ENCODE measurements at places on chromosomes 4 and X.

GRCh38 chrX:32170481-32170880 is 1040.9 kb downstream of the DMD start:
- DNase-seq, result no peak

DNA sequence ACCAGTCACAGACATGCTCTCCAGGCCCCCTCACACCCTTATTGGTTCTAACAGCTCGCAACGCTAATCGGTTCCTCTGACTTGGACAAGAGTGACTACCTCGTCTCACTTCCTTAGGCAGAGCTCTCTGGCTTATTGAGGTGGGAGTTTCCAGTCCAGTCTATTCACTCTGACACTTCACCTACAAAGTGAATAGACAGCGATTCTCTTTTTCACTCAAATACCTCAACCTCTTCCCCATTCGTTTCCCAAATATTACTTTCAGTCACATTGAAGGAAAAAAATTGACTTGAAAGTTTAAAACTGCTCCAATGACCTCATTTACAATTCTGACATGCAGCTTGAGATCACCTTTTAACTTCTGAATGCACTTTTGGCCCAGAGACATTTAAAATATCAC is 17.7 kb downstream of the HELT start:
- no peak for DNase-seq

DNA sequence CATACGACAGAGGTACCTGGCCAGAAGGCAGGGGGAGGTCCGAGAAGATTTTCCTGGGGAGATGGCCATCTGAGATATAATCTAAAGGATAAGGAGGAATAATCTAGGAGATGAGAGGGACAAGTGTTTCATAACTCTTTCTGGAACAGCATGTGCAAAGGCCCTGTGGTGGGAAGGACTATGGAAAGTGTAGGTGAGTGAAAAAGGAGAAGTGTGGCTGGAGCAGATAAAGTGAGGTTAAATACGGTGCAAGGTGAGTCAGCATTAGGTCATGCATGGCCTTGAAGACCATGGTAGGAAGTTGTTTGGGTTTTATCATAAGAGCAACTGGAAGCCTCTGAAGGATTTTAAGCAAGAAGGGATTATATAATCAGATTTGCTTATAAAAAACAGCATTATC is 34.6 kb upstream of the MTM1 start:
- DNase-seq, result no peak

DNA sequence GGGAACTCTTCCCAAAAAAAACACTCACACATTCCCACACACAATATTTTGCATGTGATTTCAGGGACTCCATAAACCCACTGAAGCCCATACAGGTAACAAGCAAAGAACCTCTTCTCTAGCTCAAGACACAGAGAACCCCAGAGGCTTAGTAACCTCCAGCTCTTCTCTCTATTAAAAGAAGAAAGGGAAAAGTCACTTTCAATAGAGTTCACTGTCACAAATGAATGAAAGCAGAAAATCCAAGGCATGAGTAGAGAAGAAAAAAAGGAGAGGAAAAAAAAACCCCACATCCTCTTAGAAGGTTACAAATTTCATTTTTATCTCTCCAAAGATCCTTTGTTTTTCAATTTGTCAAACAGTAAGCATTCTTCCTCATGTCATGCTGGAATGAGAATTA is 30.7 kb upstream of the DCLK2 start:
- DNase-seq, result no peak

DNA sequence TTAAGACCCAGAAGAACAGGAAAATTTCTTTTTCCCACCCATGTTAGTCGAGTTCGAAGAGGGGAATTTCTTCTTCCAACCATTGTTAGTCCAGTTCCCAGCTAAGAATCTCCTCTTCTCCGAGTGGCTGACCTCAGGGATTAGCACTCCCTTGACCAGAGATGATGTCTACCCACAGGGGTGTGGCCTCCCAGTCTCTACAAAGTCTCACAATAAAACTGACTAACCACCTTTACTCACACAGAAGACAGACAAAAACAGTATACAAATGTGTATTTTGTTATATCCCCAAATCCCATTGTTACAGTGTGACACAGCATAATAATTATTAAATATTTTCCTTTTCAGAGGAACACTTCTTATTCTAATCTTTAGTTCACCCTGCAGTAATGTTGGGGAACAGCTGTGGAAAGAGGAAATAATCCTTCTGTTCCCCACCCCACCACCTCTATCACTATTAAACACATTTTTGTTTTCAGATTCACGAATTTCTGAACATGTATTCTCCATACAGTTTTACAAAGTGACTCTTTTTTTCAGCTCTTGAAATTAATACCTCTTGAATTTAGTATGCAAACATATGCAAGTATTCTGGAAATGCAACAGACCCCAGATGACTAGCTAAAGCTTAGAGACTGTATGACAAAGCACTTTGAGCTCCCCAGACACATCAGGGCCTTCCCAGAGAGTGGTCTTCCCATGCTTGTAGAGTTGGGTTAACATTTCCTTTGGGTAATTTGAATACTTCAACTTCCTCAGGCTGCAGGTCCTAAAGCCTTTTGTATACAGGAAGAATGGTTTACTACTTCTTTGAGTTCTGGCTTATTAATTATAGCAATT is 62.5 kb upstream of the NFKB1 start:
- DNase-seq, result no peak

DNA sequence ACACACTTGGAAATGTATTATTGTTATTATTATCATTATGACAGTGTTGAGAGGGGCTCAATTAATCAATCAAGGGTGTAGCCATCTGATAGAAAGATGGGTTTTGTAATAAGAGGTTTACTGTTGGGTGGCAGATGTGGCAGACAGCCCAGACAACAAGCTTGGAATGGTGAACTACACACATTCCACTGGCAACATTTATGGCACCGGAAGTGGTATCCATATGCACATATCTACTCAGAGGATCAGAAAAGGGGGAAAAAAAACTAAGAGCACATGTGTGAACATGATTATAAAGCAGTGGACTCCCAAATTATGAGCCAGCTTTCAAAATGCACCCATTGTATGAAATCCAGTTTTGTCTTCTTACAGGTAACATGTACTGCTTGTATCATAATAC is 125.9 kb upstream of the ARX start:
- DNase-seq, result no peak

DNA sequence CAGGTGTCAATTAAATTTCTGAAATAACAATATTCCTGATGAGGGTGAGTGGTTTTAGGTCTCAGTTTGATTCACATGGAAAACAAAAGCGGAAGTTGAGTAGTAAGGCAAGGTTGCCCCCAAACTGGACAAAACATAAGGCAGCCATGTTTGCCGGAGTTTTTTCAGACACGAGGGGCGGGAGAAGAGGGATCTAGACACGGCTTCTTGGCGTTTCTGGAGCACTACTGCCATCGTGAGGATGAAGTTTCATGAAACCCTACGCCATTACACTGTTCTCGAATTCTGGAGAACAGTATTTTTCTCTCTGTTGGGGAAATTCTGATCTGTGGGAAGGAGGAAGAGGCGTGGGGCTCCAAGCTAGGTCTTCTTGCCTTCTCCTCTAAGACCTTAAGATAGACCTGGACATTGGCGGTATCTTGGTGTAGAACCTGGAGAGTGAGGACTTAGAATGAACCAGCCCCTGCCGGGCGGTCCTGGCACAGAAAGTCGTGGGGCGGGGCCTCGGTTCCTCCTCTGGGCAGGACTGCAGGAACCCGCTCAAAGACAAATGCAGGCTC is 160.3 kb downstream of the OR13H1 start:
- no peak for DNase-seq

GRCh38 chrX:36407836-36408235 is 488.3 kb downstream of the CFAP47 start:
- DNase-seq, result no peak

DNA sequence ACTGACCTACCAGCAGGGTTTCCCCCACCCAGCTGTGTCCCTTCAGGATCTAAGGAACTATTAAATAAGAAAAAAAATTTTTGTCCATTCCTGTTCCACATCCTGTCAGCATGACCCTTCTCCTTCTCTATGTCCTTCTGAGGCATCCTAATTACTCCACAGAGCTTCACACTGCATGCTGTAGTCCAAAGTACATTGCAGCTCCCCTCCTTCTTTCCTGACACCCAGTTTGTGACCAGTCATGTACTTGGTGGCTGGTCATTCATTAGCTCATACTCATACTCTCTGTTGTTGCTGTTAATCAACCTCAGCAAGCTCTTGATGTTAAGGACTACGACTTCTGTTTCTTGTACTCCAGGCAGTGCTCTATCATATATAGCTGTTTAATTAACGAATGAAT is 2.4 kb upstream of the EGF start:
- DNase-seq, result no peak

GRCh38 chrX:129777218-129778030 is 2.3 kb upstream of the SASH3 start:
- DNase-seq, result no peak

GRCh38 chrX:45749375-45749774 is 548.7 kb upstream of the DIPK2B start:
- DNase-seq, result no peak

GRCh38 chrX:44507292-44507691 is 35.4 kb downstream of the FUNDC1 start:
- DNase-seq, result no peak

- DNase-seq, result no peak
These were observed 7.8 kb downstream of the CXXC4 start for GRCh38 chr4:104486716-104487504.

GRCh38 chr4:185838514-185839193 is 26.7 kb upstream of the SORBS2 start:
- no peak for DNase-seq

DNA sequence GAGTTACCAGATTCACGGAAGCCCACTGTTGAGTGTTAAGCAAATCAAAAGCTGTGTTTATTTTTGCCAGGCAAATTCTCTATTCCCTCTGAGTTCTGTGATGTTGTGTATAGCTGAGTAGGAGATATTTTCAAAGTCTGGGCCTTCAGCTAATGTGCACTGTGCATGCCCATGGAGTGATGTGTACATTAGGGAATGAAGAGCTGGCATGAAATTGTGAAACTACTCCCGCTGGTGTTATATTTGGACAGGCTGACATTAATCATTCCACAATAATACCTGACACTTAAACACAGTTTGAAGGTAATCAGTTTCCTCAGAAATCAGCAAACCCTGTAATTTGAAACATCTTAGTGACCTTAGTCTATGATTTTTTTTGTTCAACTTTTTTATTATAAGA is 88.1 kb upstream of the MBNL3 start:
- no peak for DNase-seq

GRCh38 chrX:38282049-38282448 is 45.3 kb downstream of the RPGR start:
- DNase-seq, result no peak

- DNase-seq, result peak; percentile 47
These were observed 1.2 kb downstream of the USP46 start for GRCh38 chr4:52657618-52658501.

- DNase-seq, result no peak
These were observed 52.7 kb downstream of the DCLK2 start for GRCh38 chr4:150130933-150131332.

DNA sequence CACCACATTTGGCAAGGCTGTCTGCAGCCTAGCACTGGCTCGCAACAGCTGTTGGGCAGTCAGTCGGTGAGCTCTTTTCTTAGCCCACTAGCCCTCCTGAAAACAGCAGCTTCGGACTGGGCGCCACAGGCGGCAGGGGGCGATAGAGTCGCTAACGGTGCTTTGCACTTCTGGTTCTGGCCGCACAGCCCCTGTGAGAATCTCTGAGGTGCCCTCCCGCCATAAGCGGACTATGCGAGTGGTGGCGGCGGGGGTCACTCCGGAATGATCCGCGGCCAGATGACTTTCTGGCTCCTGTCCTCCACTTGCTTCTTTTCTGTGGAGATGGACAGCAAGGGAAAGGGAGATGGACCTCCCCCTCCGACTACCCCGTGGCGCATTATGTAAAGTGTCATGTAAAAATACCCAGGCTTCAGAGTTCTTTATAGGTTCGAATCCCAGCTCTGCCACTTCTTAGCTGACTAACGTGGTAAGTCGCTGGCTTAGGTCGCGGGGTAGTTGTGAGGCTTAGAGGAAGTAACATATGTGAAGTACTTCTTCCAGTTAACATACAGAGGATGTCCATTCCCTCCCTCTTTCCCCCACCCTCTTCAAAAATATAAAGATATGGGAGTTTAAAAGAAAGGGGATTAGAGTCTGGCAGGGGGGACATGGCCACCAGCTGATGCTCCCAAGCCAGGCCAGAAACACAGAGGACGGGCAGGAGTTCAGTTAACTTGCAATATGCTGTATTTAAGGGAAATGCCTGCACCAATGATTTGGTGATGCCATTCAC is 11.0 kb downstream of the ARHGAP36 start:
- DNase-seq, result no peak

- peak; percentile 78 for DNase-seq
These were observed at the start of gene PDGFRA for GRCh38 chr4:54228961-54229501. Gene PDGFRA (plus strand): TSS chr4:54229293. CDS start chr4:54258769, 29,476 bp downstream.

GRCh38 chrX:2501559-2502102 is 855 bp upstream of the DHRSX start:
- no peak for DNase-seq

DNA sequence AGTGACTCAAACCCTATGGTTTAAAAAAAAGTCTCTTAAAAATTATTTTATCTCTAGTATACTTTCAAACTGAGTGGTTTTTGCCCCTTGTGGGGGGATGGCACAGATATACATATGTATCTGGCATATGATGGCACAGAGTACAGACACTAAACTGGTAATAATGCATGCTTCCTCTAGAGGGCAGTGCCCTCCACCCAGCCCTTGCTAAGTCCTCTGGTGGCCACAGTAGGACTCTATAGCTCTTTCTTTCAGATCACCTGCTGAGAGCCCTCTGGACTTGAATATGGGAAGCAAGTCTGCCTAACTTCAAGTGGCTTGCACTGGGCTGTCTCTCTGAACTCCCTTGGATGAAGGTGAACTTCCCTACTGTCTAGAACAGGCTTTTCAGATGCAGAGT is 66.3 kb downstream of the TSPAN7 start:
- DNase-seq, result no peak

DNA sequence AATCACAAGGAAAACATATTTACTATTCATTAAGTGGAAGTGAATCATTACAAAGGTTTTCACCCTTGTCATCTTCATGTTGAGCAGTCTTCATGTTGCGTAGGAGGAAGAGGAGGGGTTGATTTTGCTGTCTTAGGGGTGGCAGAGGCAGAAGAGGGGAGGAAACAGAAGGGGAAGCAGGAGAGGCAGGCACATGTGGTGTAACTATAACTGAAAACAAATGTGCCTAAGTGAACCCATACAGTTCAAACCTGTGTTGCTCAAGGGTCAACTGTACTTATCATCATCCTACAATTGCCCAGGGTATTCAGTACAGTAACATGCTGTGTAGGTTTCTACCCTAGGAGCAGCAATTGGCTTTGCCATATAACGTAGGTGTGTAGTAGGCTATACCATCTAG is 47.2 kb downstream of the SYNPO2 start:
- DNase-seq, result no peak

DNA sequence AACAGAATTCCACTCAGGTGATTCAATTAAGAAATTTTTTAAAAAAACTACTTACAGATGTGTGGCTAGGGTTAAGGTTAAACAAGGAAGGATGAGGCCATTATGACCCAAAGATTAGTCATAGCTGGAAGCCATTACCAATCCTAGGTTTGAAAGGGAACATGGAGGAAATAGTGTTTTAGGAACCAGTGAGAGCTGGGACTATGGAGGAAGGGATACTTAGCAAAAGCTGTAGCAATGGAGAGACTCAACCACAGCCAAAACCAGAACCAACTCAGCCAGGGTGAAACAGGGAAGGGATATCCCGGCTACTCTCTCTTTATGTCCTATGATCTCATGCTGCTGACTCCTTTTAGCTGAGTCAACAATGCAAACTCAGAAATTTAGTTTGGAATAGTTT is 148.6 kb upstream of the CNKSR2 start:
- DNase-seq, result no peak

Data from right renal pelvis (tissue), 4 donors.